ENCODE measurements at places on chromosomes 6 and 20. TPM values are rescaled to one million over a fixed set of nuclear protein-coding genes. Genes with fewer than 3 reads are reported as not detected.

DNA sequence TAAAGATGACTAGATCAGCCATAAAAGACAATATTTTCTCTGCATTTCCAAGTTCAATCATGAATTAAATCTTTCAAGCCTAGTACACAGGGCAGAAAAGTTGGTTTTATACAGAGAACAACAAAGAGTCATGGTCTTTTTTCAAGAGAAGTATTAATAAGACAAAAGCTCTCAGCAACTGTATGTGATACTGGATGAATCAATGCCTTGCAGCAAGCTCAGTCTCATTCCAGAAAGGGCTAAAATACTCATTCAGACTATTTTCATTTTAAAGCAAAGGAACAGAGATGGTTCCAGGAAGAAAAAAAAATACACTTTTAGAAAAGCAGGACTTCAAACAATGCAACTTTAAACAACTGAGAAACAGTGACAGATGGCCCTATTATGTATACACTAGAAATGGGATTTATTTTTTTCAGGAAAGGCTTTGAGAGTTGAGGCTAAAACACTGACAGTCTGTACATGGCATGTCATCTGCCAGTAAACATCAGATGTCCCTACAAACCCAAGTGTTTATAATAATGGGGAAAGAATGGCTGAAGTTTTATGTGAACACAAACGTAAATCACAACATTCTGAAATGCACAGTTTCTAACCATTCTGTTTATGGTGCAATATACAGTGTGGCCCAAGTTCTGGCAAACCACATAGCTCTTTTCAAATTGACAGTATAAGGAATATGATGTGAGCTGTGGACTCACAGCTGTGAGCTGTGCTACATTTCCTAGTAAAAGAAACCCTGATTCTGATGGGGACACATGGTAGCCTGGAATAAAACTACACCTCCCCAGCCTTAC is 114.3 kb upstream of the DST start:
- no peak for DNase-seq

DNA sequence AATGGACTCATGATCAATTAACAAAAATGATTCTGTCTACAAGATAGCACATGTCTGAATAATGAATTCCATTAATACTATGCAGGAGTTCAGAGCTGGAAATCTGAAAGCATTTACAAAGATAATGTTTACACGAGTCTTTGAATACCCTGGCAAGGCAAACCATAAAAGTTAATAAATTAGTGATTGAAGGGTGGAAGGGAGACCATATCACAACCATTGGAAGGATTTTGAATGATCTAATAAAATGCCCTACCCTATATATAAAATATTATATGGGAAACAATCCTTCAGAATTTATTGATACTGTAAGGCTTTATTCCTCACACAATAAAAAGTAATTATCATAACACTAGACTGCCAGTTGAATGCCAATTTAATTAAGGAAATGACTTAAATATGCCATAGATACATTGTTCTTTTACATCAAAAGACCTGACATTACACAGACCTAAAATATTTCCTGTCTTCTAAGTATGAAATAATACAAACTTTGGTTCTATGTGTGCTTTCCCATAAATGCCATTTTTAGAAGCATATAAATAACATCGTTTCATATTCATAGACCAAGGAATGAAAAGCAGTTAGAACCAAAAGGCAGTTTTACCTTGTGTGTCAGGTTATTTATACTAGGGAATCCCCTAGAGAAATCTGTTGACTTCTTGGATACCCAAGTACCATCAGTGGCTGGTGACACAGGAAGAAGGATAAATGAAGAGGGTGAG is 249.2 kb upstream of the MARCKS start:
- DNase-seq, result no peak

DNA sequence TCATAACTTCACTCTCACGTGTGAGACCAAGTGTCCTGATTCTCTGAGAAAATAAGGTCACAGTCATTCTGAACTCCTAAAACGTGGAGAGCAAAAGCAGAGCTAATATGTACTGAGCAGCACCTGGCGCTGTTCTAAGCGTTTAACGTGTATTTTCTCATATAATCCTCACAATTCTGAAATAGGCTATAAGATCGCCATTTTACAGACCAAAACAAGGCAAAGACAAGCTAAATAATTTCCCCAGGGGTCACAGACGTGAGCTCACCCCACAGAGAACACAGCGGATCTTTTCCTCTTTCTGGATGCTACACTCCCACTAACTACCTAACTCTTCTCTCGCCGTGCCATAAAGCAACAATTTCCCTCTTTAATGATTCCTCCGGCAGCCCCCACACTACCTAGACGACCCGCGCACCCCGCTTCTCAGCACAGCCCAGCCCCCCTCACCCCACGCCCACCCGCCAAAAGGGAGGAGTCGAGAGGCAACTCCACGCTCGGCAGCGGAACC is 636 bp downstream of the SUPT3H start:
- DNase-seq, result no peak

GRCh38 chr6:11341303-11341702 is 108.8 kb upstream of the NEDD9 start:
- no peak for DNase-seq

GRCh38 chr20:10006447-10007090 is 28.2 kb upstream of the ANKEF1 start:
- DNase-seq, result no peak

- no peak for DNase-seq
Observed at GRCh38 chr6:133632206-133632605, 256.7 kb upstream of the TCF21 start.

Gene ZNF334
- total RNA-seq, result 11.4 TPM

- DNase-seq, result no peak
Observed at GRCh38 chr6:112223070-112223861, 31.1 kb downstream of the LAMA4 start.

GRCh38 chr6:5068153-5068751 is 16.9 kb upstream of the PPP1R3G start:
- no peak for DNase-seq
